ENCODE measurements at places on chromosomes 5 and 9.
A peak's percentile ranks its signal among the peaks of the same experiment; 100 is the strongest.

DNA sequence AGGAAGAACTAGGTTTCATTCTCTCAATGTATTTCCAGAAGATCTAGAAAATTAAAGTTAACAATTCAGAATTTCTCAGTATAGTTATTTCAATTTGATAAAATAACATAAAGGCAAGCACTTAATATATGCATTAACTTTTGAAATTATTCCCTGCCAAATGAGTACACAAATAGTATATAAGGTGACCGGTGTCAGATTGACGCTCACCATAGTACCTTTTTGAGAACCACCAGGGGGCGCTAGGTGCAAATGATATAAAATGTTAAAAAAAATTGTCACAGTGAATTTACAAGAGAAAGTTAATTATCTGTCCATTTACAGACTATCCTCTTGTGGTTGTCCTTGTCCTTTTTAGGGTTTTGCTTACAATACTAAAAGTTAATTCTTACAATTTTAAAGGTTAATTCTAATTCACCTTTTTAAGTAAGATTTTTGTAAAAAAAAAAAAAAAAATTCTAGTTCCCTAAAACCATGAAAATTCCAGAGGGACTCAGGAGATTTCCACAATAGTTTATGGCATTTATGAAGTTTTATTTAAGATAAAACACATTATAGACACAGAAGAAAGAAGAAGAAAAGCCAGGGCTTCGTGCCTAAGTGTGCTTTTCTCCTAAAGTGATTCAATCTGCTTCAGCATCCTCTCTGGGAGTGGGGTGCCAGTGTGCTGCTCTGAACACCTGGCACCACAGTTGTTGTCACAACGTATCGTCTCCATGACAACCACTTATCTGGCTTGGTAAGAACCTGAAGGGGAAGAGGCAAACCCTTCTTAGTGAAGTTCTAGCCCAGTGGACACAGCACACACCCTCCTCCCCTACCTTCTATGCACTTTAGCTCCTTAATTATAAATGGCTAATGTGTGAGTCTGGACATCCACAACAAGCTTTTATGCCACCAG, 1.7 kb downstream of the ADAMTS16 start:
- DNase-seq: peak; percentile 2

- DNase-seq: no peak
These were observed 42.5 kb upstream of the TAF1L start for GRCh38 chr9:32677931-32678330.

- no peak for DNase-seq
These were observed 53.0 kb downstream of the DCP2 start for GRCh38 chr5:113029614-113030013.

DNA sequence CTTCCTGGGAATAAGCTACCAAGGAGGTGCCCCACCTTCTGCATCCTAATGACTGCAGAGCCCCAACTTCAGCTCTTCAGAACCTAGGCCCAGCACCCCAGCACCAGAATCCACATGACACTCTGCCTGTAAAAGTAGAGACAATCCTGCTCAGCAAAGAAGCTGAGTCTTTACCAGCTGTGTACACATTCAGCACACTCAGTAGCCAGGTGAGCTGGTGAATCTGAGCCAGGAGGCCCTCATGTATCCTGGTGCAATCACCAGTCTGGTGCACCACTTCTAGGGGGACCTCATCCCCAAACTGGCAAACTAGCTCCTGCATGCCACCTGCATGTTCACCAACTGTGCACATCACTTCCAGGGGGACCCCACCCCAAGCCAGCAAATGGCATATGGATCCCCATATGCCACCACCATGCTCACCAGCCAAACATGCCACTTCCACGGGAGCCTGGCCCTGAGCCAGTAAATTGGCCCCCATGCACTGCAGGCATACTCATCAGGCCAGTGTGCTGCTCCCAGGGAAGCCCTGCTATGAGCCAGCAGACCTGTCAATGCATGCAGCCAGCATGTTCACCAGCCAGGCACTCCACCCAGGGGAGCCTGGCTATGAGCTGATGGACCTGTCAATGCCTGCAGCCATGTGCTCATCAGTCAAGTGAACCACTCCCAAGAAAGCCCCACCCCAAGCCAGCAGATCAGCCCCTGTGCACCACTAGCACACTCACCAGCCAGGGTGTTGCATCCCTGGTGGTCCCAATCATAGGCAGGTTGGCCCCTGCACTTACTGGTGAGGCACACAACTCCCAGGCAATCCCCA, 15.6 kb upstream of the BTNL9 start:
- no peak for DNase-seq

- no peak for DNase-seq
These were observed 136.9 kb upstream of the RFX3 start for GRCh38 chr9:3662671-3663070.

DNA sequence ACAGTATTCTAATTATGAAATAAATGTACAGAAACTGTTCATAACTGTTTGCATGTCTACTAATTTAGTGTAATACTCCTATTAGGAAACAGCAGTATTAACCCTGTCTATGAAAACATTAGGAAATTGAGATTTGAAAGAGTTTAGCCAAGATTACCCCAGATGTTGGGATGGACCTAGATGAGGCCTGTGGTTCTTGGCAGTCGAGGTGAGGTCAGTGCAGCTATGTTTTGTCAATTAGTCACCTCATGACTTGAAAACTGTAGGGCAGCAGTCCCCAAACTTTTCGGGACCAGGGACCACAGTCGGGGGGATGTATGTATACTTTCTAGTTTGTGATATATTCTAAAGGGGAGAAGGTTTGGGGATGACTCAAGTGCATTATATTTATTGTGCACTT, 4.7 kb downstream of the LNPEP start:
- no peak for DNase-seq

DNA sequence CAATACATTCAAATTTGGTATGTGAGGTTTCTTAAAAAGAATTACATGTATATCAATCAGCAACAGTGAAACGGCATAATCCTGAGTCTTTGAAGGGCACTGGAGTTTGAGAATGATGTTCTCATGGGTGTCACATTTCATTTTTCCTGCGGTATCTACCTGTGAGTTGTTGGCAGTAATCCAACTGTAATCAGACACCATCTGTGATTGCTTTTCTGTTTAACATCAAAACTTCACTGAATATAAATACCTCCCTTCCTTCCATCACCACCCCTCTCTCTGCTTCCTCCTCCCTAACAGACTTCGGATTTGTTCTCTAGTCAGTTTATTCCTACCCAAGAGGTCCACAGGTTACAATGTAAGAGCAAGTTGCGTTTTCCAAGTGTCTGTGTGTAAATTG, 275.2 kb upstream of the PCSK5 start:
- peak; percentile 21 for DNase-seq

DNA sequence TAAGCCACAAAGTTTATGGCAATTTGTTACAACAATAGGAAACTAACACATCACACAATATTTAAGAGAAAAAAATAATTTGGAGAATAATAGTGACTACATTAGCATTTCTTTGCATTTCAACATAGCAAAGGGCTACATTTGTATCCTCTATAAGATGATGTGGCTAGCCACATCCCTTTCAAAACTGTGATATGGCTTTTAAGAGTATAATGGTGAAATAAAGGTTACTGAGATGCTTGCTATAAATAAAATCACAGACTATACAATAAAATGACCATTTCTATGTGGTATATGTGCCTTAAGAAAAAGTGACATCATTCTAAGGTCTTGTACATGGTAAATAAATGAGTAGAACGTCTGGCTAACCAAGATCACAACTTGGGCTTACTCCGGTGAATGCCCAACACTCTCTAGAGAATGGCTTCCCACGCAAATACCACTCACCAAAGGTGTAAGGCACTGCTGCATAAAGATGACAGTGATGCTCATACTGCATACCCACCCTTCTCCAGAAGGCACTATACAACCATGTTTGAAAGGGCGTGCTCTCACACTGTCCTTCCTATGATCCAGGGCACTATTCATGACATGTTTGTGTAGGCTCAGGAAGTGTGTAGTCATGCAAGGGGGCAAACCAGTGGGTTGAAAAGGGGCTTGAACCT, 286.5 kb downstream of the MLLT3 start:
- DNase-seq: no peak

- DNase-seq: no peak
These were observed 5.3 kb downstream of the SLC34A1 start for GRCh38 chr5:177389241-177390169.

DNA sequence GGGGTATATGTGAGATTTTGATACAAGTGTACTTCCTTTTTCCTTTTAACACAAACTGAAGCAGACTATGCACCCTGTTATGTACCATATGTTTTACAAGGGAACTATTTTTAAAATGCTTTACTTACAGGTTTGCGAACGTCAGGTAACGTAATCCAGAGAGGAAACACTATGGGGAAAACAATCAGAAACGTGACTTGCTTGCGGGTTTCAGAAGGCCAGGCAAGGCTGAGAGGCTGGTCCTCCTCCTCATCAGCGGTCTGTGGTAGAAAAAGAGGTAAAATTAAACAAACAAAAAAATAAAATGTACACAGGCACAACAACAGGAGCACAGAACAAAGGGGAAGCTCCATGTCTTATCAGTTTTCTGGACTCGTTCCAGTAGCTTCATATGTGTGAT, 141.2 kb downstream of the ACER2 start:
- DNase-seq: no peak

GRCh38 chr9:93237540-93237939, 53.6 kb downstream of the WNK2 start:
- DNase-seq: no peak

- no peak for DNase-seq
These were observed 555.8 kb upstream of the CDH9 start for GRCh38 chr5:27594141-27594540.

DNA sequence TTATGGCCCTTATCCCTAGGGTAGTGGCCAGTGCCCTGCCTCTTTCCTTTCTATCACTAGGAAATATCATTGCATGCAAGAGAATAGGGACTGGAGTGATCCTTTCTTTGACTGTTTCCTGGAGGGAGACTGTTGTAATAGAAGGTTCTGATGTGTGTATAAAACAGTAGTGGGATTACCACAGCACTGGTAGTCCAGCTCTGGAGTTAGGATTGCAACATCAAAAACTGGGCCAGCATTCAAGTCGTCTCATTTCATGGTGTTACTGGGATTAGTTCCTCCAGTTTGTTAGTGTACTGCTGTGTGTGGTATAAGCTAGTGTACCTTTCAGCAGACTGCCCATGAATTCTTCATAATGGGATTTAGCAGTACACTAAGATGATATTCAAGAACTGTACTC, 45.8 kb downstream of the KIAA1958 start:
- DNase-seq: no peak

GRCh38 chr5:142152384-142152732, 43.8 kb downstream of the NDFIP1 start:
- no peak for DNase-seq

- no peak for DNase-seq
These were observed 4.9 kb upstream of the FYB1 start for GRCh38 chr5:39224196-39224761.

- DNase-seq: no peak
These were observed 127.2 kb downstream of the PDE8B start for GRCh38 chr5:77337686-77338085.

GRCh38 chr9:114124138-114124537, 25.0 kb upstream of the KIF12 start:
- no peak for DNase-seq

DNA sequence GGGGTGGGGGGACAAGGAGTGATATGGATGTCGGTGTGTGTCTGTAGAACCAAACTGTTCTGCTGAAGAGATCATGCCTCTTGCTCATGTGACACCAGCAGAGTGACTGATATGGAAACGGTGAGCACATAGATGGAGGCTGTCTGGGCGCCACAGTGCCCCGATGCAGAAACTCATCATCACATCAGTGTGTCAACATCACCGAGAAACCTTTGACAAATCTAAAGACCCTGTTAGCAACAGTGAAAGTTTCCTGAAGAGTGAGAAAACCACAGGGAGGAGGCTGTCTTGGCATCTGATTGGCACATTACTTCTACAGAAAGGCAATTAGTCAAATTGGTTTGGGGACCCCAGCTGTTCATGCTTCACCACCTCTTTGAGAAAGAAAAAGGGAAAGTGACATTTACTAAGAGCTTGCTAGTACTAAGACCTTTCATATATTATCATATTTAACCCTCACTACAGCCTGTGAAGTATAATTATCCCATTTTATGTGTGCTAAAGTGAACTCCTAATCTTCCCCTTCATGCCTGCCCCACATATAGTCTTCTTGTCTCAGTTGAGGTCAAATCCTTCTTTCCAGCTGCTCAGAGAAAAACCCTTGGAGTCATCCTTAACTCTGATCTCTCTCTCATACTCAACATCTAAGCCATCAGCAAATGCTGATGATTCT, 25.6 kb downstream of the CSF2 start:
- no peak for DNase-seq

GRCh38 chr5:87252283-87252605, 15.4 kb upstream of the RASA1 start:
- no peak for DNase-seq

DNA sequence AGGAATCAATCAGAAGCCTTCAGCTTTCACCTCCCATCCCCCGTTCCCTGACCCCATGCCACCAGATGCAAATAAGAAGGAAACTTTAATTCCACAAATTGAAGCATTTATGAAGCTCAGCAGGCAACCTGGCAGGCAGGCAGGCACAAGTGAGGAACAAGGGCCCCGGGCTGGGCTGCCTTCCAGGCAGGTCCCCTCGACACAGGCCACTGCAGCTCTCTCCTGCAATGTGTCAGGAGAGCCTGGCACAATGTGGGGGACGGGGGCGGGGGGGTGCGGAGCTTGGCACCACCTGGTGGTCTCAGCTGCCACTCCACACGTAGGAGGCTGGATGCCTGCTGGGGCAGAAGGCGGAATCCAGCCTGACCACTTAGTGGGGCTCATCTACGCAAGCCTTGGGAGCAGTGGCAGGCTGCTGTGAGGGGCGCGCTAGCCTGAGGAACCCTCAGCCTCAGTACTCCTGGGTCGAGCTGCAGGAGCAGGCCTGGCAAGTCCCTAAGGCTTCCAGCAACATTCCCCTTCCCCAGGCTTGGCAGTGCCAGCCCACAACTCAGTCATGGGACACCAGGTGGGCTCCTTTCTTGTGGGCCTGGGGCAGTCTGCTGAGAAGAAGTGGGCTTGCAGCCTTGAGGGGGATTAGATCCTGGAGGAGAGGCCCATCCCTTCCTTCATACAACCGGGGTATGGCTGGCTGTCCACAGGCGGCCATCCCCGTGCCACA, 50.2 kb upstream of the KCNMB1 start:
- no peak for DNase-seq

DNA sequence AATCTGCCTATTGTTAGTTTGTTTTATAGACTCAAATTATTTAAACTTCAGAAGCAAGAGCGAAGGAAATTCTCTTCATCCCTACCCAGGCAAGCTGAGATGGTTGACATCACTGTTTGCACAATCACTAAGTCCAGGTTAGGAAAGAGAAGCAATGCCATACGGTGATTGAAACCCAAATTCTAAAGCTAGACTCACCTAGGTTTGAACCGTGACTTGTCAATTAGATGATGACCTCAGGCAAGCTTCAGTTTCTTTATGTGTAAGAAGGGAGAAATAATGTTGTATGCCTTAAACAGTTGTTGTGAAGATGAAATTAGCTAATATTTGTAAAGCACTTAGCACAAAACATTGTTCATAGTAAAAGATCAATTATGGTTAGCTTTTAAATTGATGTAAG, 96.5 kb upstream of the ANKRD55 start:
- no peak for DNase-seq
